Ureter (tissue), 1 donor: ENCODE measurements at places on chromosomes 6 and 20. TPM values are rescaled to one million over a fixed set of nuclear protein-coding genes. Genes with fewer than 3 reads are reported as not detected.

DNA sequence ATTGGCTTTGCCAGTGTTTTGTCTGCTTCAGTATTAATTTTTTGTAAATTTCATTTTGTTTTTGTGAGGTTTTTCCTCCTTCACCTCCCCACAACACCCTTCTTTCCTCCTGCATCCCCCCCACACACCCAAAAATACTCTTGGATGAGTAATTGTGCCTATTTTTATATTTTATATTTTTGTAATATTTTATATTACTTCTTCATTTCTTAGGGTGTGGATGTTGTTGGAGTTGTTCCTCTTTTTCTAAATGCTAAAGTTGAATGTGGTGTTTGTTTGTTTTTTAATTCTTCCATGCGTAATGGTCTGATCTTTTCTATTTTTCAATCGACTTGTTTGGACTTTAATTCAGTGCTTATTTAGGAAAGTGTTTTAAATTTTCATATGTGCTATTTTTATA lies 420.5 kb upstream of the SOX4 start:
- no peak for DNase-seq

GRCh38 chr20:36631646-36632045 lies 14.3 kb downstream of the SLA2 start:
- no peak for DNase-seq

- no peak for DNase-seq
These were observed 243.5 kb downstream of the GMPR start for GRCh38 chr6:16481697-16482399.

GRCh38 chr6:109285366-109285765 lies 96.9 kb downstream of the CD164 start:
- DNase-seq: no peak

Gene COL12A1
- 40.4 TPM for total RNA-seq

- no peak for DNase-seq
These were observed 9.7 kb upstream of the CEP43 start for GRCh38 chr6:166989427-166990032.

GRCh38 chr6:29953001-29953441 lies 10.7 kb downstream of the HLA-A start:
- no peak for DNase-seq

DNA sequence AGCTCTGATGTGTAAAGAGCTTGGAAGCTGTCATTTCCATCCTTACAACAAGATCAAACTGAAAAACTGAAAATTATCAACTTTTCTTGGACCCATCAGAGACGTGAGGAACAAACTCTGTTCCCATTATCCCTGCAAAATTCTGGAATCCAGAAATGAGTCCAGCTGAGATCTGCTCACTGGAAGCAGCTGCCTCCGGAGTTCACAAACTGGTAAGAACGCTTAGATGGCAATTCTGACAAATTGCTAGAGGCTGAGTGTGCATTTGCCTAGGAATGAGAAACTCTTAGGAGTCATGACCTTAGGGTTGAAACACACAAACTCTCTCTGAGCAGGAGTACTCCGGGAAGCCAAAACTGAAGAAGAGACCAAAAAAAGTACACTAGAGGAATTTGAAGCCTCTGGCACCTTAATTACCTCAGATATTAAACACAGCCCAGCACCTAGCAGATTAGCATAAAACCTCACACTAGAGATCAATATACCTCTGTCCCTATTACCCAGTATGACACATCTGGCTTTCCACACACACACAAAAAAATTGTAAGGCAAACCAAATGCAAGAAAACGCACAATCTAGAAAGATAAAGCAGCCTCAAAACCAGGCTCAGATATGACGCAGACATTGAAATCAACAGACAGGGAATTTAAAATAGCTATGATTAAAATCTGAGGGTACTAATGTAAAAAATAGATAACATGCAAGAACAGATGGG lies 233.5 kb upstream of the SGK1 start:
- no peak for DNase-seq

DNA sequence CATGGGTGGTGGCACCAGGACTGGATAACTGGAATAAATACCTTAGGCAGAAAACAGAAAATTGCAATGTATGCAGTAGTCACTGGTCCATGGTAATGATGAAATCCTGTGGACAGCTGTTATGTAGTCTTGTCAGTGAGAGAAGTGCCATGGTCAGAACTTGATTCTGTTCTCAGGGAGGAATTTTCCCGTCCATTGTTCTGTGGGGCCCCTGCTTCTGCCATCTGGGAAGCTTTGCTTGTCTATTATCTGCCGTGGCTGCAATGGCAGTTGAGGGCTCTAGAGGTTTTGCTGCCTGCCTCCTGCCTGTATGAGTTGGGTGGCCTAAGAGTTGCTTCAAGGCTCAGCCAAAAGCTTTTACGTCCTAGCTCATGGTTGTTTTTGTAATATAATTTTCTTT lies 126.8 kb upstream of the SLC35B3 start:
- DNase-seq: no peak

Gene SLC17A2
- total RNA-seq: not detected

- DNase-seq: no peak
These were observed 73.2 kb downstream of the INSM1 start for GRCh38 chr20:20440886-20441658.

Gene RAET1G
- 5.2 TPM for total RNA-seq

DNA sequence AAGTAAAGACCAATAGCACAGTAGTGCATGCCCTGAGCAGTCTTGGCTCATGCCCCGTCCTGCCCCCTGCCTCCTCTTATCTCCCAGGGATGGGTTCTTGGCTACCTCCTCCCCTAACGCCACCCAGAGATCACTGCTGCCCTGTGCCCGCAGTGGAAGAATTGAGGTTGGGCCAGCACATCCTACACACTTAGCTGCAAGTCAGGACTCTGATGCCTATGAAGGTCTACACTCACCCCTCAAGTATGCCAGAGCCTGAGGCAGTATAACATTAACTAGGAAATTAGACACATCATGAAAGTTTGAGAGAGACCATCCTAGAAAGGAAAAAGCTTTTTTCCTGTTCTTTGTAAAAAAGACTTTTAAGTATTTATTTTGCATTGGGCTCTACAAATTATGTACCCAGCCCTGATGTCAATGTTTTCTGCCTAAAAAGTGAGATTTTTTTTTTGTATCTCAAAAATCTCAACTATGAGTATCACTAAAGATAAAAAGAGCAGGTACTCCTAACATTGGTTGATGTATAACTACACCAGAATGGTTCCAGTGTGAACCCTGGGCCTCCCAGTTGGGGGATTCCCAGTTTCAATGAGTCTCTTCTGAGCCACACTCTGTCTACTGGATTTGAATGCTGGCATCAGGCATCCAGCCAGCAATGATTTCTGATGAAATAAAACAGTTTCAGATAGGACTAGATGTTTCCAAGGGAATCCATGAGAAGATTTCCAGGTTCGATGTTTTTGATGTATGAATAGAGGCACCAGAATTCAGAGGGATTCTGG lies 115.4 kb downstream of the ISM1 start:
- DNase-seq: no peak

Gene HLA-DOA
- 25.6 TPM for total RNA-seq

GRCh38 chr6:143680141-143680540 lies 2.4 kb downstream of the PHACTR2 start:
- DNase-seq: no peak

Gene ACTL10
- 3.6 TPM for total RNA-seq

DNA sequence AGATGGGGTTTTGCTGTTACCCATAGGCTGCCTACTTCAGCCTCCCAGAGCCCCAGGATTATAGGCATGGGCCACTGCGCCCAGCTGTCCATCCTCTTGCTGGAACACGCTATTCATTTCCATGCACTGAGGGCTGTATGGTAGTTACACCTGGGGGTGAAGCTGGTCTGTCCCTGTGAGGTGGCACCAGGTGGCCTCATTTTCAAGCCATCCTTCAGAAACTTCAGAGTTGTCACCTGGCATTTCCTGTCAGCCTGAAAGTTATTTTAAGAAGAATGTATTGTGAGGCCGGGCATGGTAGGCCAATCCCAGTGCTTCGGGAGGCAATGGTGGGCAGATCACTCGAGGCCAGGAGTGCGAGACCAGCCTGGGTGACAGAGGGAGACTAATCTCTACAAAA lies 147.6 kb downstream of the DTNBP1 start:
- DNase-seq: no peak

DNA sequence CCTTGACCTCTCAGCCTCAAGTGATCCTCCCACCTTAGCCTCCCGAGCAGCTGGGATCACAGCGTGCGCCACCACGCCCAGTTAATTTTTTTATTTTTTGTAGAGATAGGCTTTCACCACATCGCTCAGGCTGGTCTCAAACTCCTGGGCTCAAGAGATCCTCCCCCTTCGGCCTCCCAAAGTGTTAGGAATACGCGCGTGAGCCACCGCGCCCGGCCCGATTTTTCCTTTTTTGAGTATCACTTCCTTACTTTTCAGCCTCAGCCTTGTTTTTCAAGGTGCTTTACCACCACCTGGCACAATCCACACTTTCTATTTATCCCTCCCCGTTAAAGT lies 791 bp upstream of the STX11 start:
- peak; percentile 48 for DNase-seq

Gene TUBB2B
- 2.8 TPM for total RNA-seq

GRCh38 chr6:160300076-160300695 lies 41.6 kb upstream of the SLC22A2 start:
- DNase-seq: peak; percentile 70

DNA sequence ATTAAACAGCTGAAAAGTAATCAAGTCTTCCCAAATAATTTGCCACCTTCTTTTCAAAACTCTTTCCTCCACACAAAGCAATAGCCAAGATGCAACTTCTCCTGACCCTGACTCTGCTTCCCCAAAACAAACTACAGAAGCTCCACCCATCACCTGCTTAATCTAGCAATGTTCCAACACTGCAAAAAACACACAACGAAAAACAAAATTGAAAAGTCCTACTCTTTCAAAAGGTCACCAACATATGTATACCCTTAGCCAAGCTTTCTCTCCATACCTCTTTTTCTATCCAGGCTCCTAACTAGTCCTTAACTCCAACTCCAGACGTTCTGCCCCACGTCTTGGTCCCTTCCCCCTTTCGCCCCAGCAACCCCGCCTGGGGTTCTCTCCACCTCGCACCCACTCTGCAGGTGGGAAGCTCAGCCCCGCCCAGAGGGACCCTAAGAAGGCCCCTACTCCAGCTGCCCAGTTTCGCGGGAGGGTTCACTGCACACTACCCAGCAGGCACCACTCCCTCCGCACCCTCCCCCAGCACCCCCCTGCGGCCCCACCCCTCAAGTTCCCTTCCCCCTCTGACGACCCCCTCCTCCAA lies 717 bp downstream of the CSNK2A1 start:
- DNase-seq: peak; percentile 47

Gene RBM24
- total RNA-seq: 8.9 TPM

Gene SEL1L2
- total RNA-seq: 0.52 TPM

- DNase-seq: peak; percentile 65
These were observed 805 bp upstream of the STX16 start for GRCh38 chr20:58650181-58650775.

DNA sequence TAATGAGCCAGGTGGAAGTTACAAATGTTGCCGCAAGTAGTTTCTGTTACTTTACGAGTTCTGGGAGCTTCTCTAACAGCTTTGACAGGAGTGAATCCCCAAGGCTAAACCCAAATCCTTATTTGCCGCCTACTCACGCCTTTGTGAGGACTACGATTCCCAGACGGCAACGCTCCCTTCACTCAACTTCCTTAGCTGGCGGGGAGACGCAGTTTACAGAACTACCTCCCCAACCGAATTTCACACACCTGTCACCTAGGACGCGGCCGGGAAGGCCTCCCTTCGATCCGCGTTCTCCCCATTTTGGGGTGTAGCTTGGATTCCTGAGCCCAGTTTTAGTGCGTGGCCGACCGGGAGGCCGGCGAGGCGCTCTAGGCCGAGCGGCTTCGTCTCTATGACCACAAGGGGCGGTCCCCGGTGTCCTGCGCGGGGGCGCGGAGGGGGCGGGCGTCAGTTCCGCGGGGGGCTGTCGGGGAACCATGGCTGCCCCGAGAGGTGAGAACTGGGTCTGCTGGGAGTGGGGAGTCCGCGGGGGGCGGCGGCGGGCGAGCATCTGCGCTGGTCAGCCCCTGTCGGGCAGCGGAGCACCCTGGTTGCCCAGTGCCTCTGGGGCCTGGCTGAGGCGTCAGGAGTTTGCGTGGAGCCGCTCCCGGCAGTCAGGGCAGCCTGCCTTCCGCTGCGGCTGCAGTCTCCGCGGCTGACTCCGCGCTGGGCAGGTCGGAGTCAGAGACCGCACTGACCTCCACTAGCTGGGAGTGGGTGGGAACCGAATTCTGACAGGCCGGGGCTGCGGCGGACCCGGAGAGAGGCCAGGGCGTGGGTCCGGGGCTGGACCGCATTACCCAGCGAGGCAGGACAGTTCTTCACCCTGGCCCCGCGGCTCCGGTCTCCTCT lies at the start of gene SLC35A1:
Gene SLC35A1 (plus strand): TSS at position 450 of the 894 bp plus-strand sequence. CDS start 30 bp downstream, at position 480.
- peak; percentile 88 for DNase-seq

Gene PDE10A
- 47.0 TPM for total RNA-seq

Gene OR2H1
- total RNA-seq: not detected

- DNase-seq: no peak
These were observed 707.9 kb downstream of the RFPL4B start for GRCh38 chr6:113055061-113055460.

GRCh38 chr6:129793447-129793846 lies 67.7 kb downstream of the TMEM244 start:
- DNase-seq: no peak

DNA sequence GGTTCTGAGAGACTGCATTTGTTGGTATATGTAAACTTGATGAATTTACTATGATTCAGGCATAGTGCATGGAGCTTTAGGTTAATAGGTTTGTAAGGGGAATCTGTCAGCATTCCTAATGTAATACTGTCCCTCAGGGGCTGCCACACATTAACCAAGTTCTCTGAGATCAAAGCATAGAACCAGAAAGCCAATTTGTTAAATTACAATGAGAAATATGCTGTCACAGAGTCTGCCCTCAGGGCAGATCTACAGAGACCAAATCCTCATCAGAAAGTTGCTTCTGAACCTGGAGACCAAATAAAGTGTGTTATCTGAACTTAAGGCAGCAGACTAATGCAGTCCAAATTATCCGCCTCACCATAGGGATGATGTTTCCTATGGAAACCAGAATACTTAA lies 250.8 kb upstream of the HTR1E start:
- no peak for DNase-seq

Gene PGC
- not detected for total RNA-seq

DNA sequence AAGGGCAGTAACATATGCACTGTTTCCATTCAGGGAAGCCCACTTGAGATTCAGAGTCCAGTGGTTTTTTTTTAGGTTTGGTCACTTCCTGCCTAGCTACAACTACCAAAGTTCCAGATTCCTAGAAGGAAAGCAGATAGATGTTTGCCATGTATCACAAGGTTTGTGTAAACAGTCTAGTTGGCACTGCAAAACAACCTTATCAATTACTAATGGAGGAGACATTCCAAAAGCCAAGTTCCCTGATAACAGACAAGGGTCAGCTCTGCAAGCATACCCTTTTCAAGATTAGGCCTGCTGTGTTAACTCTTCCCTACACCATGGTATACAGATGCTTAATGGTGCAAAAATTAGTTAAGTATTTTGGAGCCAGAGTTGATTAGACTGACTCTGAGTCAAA lies 141.3 kb upstream of the GLP1R start:
- no peak for DNase-seq

- DNase-seq: no peak
These were observed 105.0 kb downstream of the TIAM2 start for GRCh38 chr6:155100087-155100486.
